ENCODE measurements at places on chromosomes 12 and 14.

DNA sequence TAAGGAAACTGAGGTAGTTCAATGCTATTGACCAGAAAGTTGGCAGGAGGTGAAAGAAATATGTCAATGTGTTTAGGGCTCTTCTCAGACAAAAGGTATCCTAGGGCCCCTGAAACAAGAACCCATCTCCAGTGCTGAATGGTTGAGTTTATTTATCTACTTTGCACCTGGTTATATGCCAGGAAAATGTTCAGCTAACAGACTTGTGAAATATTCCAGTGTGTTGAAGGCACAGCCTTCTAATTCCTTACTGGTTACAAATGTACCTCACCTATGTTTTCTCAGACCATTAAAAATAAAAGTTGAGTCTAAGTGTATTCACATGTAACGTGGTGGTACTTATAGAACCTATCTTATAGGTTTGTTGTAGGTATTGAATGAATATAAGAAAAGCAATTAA, 511.7 kb upstream of the SEL1L start:
- no peak for DNase-seq

- DNase-seq = no peak
Measured at GRCh38 chr14:86012461-86012860, 482.5 kb downstream of the FLRT2 start.

DNA sequence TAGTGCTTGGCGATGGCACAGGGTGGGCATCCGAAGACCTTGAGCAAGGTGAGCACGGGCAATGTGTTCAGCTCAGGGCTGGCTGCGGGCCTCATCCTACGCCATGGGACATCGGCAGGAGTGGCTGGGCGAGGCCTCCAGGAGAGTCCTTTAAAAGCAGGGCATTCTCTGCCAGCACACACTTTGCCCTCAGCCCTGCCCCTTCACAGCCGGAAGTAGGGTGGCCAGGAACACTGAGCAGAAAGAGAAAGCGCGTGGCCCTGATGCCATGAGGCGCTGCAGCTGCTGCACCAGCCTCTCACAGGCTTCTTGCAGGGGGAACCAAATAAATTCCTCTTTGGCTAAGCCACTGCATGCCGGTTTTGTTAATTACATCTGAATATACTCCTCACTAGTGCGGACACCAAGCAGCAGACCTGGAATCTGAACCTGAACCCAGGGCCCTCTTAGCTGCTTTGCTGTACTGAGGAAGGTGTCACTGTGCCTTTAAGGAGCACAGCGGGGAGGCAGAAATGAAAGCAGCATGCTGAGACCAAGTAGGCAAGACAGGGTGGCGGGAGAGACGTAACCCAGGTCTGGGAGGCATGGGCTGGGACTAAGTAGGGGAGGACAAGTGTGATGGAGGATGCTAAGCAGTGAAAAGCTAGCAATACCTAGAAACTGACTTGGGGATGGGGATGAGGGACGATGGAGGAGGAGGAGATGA, 155.2 kb downstream of the TTC7B start:
- DNase-seq = no peak

GRCh38 chr12:124626971-124627411, 59.6 kb upstream of the NCOR2 start:
- no peak for DNase-seq

- no peak for DNase-seq
Measured at GRCh38 chr12:107610021-107610859, 75.4 kb upstream of the PWP1 start.

GRCh38 chr14:55075628-55076175, 24.3 kb downstream of the MAPK1IP1L start:
- DNase-seq = no peak
